Heart left ventricle (tissue), 16 donors: ENCODE measurements at places on chromosomes 7 and 10. TPM values are rescaled to one million over a fixed set of nuclear protein-coding genes. Genes with fewer than 3 reads are reported as not detected.

DNA sequence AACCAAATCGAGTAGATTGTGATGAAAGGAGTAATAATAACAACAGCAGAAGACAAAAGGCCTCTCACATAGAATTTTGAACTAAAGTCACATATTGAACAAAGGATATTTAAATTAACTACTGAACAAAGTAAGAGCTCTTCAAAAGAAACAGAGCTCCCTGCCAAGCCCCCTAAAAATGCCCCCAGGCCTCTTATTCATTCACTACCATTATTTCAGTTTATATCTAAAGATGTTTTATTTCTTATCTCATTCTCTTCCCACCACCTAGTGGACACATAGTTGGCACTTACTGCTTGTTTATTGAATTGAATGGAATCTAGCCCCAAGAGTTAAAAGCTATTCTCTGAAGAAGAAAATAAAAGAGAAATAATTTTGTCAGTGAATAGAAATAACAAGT, 37.4 kb downstream of the VCL start:
- DNase-seq, result no peak

DNA sequence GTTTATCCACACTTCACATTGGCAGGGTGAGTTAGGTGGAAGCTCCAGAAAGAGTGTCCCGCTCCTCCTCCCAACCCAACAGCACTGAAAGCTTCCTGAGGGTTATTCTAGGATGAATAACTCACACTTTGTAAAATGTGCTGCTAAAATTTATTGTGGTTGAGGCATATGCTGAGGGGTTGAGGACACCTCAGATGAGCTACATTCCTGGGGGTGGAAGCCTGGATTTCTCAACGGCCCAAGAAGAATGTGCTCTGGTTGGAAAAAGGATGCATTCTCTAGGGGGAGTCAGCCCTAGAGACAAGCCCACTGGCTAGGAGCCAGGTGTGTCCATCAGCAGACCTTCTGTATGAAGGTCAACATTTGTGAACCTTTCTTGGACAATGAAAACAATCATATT, 91.5 kb upstream of the PDE1C start:
- DNase-seq, result no peak

Gene SP4
- 7.5 TPM for total RNA-seq

- DNase-seq, result peak; percentile 18
Observed at GRCh38 chr7:1696671-1697498, 26.8 kb downstream of the ELFN1 start.

Gene ZNF32
- 32.8 TPM for total RNA-seq

Gene ELAPOR2
- 2.5 TPM for total RNA-seq

DNA sequence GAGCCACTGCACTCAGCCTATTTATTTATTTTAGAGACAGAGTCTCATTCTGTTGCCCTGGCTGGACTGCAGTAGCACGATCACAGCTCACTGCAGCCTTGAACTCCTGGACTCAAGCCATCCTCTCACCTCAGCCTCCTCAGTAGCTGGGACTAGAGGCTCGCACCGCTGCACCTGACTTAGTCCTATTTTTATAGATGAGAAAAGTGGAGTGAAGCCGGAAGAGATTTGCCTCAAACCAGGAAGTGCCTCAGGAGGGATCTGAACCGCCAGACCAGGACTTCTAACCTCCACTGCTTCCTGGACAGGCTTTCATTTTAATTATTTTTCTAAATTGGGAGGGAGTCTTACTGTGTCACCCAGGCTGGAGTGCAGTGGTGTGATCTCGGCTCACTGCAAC, 17.5 kb upstream of the CLIP2 start:
- no peak for DNase-seq

GRCh38 chr7:57339198-57339944, 110.6 kb upstream of the ZNF716 start:
- no peak for DNase-seq

Gene TAS2R4
- total RNA-seq, result 0.31 TPM

DNA sequence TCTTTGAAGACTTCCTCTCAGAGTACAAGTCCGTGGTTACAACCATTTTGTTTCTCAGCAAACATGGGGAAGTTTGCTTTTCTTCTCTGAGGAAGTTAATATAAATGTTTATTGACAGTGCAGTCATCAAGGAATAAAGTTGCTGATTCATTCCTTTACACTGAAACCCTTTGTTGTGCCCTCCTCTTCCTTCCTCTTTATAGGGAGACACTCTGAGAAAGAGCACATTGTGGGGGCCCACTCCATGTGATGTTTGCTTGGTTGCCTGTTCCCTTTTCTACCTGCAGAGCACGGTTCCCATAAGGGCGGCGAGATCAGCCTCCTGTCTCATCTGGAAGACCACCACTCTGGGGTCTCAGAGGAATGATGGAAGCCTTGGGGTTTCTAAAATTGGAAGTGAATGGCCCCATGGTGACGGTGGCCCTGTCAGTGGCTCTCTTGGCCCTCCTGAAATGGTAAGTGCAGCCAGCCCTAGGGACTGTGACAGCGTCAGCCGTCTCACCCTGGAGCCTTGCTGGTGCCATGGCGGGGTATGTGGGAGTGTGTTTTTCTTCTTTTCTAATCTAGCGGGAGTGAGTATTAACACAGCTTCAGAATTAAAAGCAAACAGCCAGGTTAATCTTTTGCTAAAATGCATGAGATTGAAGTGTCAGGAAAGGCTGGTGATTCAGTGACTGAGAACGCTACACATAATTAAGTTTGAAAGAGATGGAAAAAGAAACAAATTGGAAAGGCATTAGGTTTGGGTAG, at the start of gene TBXAS1:
TSS of gene TBXAS1 (plus strand) at position 240 of the 750 bp plus-strand sequence. CDS start at position 367, 127 bp downstream.
- DNase-seq, result peak; percentile 30

- DNase-seq, result no peak
Observed at GRCh38 chr10:3510741-3511140, 274.3 kb downstream of the KLF6 start.

Gene MACC1
- total RNA-seq, result 0.12 TPM

Gene CYP51A1
- total RNA-seq, result 32.7 TPM

GRCh38 chr10:89301721-89302445, at the start of gene IFIT2:
Gene IFIT2, plus strand, starts transcription at chr10:89302046. Its CDS starts 78 bp downstream, at chr10:89302124.
- peak; percentile 38 for DNase-seq

DNA sequence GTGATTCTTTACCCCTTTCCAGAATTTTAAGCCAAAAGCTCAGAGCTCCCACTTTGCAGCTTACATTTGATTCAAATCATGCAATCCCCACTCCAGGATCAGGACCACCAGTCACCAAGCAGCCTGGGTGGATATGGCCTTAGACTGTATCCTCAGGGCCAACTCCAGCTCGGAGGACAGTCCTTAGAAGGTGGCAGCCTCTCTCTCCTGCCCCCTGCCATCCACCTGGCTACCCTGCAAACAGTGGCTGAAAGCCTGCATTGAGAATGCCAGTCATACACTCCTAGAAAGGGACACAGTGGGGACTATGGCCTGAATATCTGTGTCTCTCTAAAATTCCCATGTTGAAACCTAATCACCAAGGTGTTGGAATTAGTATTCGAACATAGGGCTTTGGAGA, 50.0 kb upstream of the KCNMA1 start:
- no peak for DNase-seq

- no peak for DNase-seq
Observed at GRCh38 chr7:26612742-26613141, 251.6 kb downstream of the SKAP2 start.

Gene CBLL1
- total RNA-seq, result 28.0 TPM

GRCh38 chr10:133357285-133358161, at the start of gene FUOM:
Gene FUOM, minus strand, starts transcription at chr10:133358019. Its CDS starts 12 bp downstream, at chr10:133358007.
- peak; percentile 68 for DNase-seq

- DNase-seq, result no peak
Observed at GRCh38 chr7:3141326-3141725, 97.7 kb upstream of the CARD11 start.

DNA sequence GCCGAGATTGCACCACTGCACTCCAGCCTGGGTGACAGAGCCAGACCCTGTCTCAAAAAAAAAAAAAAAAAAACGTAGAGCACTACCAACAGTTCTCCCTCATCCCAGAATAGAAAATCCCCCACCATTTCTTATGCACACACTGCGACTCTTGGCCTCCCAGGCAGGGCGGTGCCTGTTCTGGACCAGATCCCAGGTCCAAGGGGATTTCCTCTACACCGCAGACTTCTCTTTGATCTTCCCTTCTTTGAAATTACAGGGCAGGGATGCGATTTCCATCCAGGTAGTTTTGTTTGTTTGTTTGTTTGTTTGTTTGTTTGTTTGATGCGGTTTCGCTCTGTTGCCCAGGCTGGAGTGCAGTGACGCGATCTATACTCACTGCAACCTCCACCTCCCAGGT, 91.8 kb downstream of the SEPTIN14 start:
- no peak for DNase-seq

Gene UTF1
- total RNA-seq, result not detected

DNA sequence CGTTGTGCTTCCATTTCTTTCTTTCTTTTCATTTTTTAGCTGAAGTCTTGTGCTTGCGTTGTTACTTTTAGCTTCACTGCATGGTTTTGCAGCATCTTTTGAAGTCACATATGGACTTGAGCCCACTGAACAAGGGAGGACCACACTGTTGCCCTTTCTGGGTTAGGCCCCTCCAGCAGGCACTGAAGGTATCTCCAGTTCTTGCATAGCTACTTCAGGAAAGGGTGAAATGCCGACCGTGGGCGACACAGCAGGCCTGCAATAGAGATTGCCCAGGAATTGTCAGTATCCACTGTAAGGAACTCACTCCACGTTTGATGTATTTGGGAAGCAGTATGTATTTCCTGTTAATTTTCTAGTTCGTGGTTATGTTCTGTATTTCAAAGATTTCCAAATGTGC, 85.1 kb downstream of the WDR37 start:
- no peak for DNase-seq
